ENCODE measurements at places on chromosomes 1 and 21.

GRCh38 chr1:161196521-161197451 lies 2.1 kb downstream of the ADAMTS4 start:
- DNase-seq, result no peak

DNA sequence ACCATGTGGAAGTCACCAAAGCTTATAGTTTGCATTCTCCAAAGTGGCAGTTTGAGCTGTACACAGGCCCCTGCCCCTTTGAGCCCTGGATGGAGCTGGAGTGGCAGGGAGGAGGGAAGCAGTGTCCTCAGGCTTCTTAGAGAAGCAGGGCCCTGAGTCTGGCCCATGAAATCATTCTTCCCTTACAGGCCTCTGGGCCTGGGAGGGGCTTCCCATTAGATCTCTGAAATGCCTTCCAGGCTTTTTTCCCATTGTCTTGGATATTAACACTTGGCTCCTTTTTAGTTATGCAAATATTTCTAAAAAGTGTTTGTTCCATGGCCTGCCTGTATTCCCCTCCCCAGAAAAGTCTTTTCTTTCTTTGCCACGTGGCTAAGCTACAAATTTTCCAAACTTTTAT lies 10.0 kb upstream of the TRIM67 start:
- no peak for DNase-seq

- peak; percentile 85 for DNase-seq
Measured at GRCh38 chr1:3491291-3492246, 37.1 kb downstream of the ARHGEF16 start.

DNA sequence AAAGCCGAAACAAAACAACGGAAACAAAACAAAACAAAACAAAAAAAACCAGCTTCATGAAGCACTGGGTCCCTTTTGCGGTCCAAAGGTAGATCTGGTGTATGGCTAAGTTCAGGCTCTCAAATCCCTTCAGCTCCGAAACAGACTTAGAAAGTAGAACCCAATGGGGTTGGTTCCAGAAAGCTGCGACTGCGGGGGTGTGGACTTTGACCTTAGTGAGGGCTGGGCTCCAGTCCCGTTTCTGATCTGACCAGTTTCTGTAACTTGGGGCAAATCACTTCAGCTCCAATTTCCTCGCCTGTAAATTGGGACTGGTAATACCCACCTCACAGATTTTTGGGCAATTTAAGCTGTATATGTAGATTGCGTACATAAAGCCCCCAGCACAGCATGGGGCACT lies 105.2 kb downstream of the ZSCAN20 start:
- no peak for DNase-seq

DNA sequence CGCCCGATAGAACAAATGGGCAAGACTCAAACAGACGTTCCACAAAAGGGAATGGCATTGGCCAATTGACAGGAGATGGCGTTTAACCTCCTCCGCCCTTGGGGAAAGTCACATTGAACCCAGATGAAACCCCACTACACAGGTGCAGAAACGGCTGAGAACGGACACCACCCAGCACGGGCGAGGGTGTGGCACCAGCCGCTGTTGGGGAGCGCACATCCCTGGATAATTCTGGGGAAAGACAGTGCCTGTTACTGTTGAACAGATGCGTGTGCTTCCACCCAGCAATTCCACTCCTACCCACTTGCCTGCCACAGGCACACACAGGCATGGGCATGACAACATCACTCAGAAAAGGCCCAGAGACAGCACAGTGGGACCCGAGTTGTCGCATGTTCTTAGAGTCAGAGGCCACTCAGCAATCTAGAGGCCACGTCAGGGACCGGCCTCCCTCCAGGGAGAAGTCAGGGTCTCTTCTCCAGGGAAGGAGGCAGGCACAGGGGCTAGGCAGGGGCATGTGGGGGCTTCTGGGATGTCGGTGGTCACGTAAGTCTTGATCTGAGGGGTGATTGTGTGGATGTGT lies 15.2 kb downstream of the PRXL2B start:
- DNase-seq, result no peak

DNA sequence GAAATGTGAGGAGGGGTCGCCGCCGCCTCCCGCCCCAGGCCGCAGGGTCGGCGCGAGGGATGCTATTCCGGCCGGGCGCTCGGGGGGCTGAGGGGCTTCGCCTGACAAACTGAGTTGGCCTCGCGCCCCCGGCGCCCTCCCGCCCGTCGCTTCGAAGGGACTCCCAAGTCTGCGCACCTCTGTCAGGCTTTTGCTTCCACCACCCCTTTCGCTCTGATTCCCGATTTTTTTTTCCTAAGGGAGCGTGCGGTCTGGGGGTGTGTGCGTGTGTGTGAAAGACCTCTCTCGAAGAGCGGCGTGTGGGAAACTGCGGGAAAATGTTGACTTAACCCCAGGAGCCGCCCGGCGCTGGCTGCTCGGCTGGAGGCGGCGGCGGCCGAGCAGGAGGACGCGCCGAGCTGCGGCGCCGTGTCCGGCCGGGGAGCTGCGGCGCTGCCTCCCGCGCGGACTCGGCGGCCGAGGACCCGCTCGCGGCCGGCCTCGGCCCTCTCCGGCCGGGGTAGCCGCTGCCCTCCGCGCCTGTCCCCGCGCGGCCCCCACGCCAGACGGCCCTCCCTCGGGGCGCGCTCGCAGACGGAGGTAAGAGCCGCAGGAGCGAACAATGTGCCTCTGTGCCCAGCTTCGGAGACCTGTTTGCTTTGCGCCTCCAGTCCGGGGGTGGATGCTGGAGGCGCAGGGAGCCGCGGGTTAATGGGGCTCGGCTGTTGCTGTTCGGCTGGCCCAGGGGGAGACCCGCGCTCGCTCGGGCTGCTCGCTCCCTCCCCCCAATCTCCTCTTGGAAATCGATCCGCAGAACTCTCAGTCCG lies 1.1 kb downstream of the ADGRL2 start:
- DNase-seq, result no peak

DNA sequence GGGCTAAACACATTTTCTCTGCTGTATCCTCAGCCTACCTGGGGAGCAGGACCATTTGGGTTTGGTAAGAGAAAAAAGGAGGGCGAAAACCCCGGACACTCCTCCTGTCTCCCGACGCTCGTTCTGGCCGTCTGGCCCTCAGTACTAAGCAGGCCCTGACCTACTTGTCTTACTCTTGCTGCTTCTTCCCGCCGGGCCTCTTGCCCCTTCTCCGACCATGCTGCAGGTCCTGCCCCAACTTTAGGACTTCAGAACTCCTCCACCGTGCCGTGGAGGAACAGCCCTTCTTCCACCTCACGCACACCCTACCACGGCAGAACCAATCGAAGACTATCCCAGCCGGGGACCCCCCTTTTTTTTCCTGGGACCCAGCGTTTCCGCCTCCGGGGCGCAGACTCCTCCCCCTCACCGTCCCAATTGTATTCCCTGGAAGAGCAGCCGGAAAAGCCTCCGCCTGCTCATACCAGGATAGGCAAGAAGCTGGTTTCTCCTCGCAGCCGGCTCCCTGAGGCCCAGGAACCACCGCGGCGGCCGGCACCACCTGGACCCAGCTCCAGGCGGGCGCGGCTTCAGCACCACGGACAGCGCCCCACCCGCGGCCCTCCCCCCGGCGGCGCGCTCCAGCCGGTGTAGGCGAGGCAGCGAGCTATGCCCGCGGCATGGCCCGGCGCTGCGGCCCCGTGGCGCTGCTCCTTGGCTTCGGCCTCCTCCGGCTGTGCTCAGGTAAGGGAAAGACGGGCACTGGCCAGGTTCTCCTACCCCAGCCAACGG lies at the start of gene CHRNB2:
Gene CHRNB2 (plus strand): TSS at position 393 of the 771 bp plus-strand sequence. CDS start 267 bp downstream, at position 660.
- peak; percentile 72 for DNase-seq

DNA sequence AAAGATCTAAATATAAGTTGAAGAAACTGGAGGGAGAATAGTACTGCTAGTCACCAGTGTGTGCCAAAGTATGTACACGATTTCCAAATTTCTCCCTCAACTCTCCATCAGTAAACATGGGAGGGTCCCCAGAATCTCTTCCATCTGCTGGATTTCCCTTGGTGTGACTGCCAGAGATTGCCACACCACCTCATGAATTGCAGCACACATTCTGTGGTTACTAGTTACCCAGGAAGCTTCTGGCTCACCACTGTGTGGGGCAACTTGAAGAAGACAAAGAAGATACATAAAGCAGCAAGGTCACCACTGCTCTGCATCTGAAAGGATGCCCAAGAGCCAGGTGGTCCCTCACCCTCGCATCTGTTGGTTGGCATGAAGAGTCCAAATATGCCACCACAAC lies 191.7 kb upstream of the ESRRG start:
- no peak for DNase-seq

DNA sequence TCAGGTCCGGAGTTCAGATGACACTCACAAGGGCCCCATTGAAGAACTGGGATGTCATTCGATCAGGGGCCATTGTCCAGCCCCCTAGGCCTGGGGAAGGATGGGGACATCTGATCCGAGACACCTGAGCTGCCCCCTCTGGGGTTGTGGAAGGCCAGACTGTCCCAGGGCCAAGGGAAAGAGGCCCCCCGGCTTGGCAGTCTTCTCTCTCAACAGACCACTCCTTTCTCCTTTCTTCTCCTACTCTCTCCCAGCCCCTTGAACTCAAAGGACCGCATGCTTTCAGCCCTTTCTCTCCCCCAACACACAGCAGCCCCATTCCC lies 1.1 kb downstream of the S100A1 start:
- no peak for DNase-seq

- no peak for DNase-seq
Measured at GRCh38 chr1:193584731-193585239, 398.4 kb upstream of the B3GALT2 start.

DNA sequence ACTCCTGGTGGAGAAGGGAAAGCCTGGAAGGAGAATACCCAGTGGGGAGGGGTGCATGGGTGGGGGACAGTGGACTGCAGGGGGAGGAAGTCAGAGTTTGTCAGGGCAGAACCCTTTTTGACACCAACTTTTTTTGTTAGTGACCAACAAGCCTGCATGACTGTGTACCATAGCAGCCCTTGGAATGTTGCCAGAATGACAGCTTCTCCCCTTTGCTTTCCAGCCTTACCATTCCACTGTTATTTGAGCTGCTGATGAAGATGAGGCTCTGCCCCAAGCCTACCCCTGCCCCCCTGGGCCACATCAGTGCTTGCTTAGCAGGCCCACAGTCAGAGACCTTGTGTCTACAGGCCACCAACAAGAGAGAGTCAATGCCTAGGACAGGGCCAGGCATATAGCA lies 341.2 kb downstream of the HHAT start:
- DNase-seq, result no peak

- no peak for DNase-seq
Measured at GRCh38 chr1:54404939-54405897, 976 bp downstream of the SSBP3 start.

- no peak for DNase-seq
Measured at GRCh38 chr1:178916448-178917174, 45.7 kb upstream of the ANGPTL1 start.

GRCh38 chr1:65009724-65010420 lies 43.5 kb upstream of the JAK1 start:
- peak; percentile 10 for DNase-seq

GRCh38 chr1:243364866-243365265 lies 109.0 kb downstream of the SDCCAG8 start:
- DNase-seq, result no peak

DNA sequence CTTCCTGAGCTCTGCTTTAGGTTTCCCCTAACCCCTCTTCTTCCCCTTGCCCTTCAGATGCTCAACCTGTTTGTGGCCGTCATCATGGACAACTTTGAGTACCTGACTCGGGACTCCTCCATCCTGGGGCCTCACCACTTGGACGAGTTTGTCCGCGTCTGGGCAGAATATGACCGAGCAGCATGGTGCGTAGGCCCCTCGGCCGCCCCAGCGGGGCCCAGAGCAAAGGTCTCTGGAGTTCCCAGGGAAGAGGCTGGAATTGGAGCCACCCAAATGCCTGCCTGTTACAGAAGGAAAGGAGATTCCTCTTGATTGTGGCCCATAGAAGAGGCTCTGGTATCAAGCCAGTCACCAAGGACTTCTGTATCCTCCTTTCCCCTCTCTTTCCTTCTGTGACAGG lies 285.5 kb downstream of the ZNF648 start:
- DNase-seq, result no peak

Measured in CD4-positive, alpha-beta T cell treated with Interleukin-10 for 1 hour (primary cell).